Islet precursor cell (in vitro differentiated cells): ENCODE measurements at places on chromosomes 1 and 21.

DNA sequence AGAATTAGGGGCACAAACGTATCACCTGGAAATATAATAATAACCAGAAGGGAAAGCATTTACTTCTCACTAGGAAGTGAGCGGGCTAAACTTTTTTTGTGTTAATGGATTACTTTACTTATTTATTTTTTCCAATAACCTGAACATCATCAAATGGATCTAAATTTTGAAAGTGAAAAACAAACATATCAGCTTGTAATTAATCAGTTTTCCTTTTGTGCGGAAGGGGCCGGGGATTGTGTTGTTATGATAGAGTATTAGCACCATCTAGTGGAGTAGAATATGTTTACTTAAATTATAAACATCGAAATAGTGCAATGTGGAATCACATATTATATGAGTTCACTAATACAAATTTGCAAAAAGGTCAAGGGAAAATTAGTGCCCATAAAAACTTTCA, 9.0 kb downstream of the CFH start:
- no peak for DNase-seq

- DNase-seq: no peak
Observed at GRCh38 chr1:246750752-246751151, 26.5 kb downstream of the SCCPDH start.

- DNase-seq: no peak
Observed at GRCh38 chr21:38987633-38988508, 182.1 kb downstream of the ETS2 start.

GRCh38 chr1:13706046-13706445, 6.1 kb downstream of the PRDM2 start:
- no peak for DNase-seq

DNA sequence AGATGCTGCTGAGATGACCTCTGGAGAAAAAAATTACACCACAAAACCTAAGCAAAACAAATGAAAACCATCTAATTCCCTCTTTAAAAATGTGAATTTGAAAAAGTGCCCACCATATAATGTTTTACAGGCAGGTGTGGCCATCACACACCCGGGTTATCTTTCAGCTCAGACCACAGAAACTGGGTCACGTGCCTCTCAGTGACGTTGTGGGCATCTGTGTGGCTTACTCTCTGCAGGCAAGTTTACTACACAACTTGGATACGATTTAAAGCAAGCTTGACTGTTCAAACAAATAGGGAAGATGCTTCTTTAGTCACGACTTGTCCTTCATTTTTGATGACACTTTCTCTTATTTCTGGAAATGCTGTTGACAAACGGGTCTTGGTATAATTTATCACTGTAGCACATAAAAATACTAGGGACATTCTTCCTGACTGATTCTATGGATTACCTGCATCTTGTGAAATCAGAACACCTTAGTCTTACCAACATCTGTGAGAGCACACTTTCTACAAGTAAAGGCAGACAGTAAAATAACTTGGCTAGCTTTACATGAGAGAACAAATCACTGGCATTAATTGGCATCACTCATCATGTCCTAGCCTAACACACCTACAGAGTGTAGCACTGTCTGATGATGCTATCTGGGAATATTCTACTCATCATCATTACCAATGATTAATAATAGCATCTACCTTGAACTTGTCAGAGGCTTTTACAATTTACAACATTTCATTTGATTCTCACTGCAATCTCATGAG, 89.3 kb upstream of the EDEM3 start:
- DNase-seq: no peak

GRCh38 chr1:62100442-62100841, 94.2 kb upstream of the L1TD1 start:
- DNase-seq: no peak

- peak; percentile 70 for DNase-seq
Observed at GRCh38 chr1:226404904-226405222, 3.0 kb downstream of the PARP1 start.
